ENCODE measurements at places on chromosomes 6 and 20. TPM values are rescaled to one million over a fixed set of nuclear protein-coding genes. Genes with fewer than 3 reads are reported as not detected.

LRRC73 gene
- total RNA-seq = not detected

ZNF831 gene
- total RNA-seq = not detected

DLGAP4 gene
- total RNA-seq = 60.5 TPM

GINM1 gene
- total RNA-seq = 21.8 TPM

GSTA2 gene
- not detected for total RNA-seq

SOX18 gene
- 0.52 TPM for total RNA-seq

CENPW gene
- 19.6 TPM for total RNA-seq

ZSCAN31 gene
- total RNA-seq = 5.8 TPM

APOBEC2 gene
- total RNA-seq = not detected

HLA-DRB5 gene
- total RNA-seq = not detected

TENT5A gene
- 2.9 TPM for total RNA-seq

NFATC2 gene
- total RNA-seq = 0.28 TPM

FRK gene
- total RNA-seq = 0.10 TPM

EEF1A2 gene
- 30.7 TPM for total RNA-seq

CCN2 gene
- 8.3 TPM for total RNA-seq

GPR6 gene
- total RNA-seq = 0.63 TPM

NT5E gene
- 0.94 TPM for total RNA-seq

ISM1 gene
- not detected for total RNA-seq

HLA-B gene
- 27.3 TPM for total RNA-seq

MOXD1 gene
- 0.69 TPM for total RNA-seq

THBD gene
- 1.2 TPM for total RNA-seq

HCRTR2 gene
- 0.07 TPM for total RNA-seq

MPIG6B gene
- not detected for total RNA-seq

PAX1 gene
- not detected for total RNA-seq

MEP1A gene
- total RNA-seq = not detected

HLA-DQA1 gene
- not detected for total RNA-seq

VGLL2 gene
- total RNA-seq = not detected

SMPDL3A gene
- 1.8 TPM for total RNA-seq

TCF21 gene
- not detected for total RNA-seq

CNR1 gene
- 6.0 TPM for total RNA-seq

PTCRA gene
- not detected for total RNA-seq

SEMG2 gene
- not detected for total RNA-seq

JAG1 gene
- 21.9 TPM for total RNA-seq

MAPK13 gene
- total RNA-seq = 3.2 TPM

COL20A1 gene
- total RNA-seq = 0.70 TPM

ANKRD66 gene
- not detected for total RNA-seq

GRM1 gene
- total RNA-seq = 0.14 TPM

SYCP2 gene
- 0.04 TPM for total RNA-seq

IL17A gene
- 0.03 TPM for total RNA-seq

Measured in H7 (cell line).